ENCODE measurements at places on chromosomes 4 and X.

DNA sequence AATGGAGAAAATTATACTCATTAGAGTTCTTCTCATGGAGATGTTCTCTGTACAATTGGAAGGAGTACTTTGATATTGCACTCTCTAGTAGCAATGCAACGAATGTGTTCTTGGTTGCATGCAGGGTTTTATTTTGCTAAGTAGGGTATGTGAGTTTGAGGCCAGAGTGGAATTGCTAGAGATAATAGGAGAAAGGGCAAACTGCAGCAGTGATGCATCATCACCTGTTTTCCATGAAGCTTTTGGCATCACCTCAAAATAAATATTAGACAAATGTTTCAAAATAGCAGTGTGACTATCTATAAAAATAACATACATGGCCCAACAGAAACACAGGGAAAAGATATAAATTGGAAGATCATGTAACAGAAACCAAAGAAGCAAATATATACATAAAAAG, 93.3 kb downstream of the TIGD2 start:
- no peak for DNase-seq

- peak; percentile 74 for DNase-seq
These were observed 90.3 kb downstream of the COMMD8 start for GRCh38 chr4:47373174-47373573.

DNA sequence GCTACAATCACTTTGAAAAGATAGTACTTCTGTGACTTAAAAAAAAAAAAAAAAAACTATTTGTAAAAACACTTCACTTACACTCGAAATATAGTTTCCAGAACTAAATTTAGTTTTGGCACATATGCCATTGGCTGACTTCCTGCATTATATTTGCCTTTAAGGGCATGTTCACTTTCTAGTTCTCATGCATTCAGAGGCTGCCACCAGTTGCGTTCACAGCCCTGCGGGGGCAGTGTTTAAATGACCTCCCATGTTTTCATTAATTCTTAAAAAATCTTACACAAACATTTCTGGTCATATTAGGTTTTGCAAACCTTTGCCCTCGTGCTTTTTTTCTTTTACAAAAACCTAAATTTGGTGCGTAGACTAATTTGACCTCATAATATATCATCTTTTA, 12.4 kb upstream of the ARHGAP6 start:
- peak; percentile 4 for DNase-seq

DNA sequence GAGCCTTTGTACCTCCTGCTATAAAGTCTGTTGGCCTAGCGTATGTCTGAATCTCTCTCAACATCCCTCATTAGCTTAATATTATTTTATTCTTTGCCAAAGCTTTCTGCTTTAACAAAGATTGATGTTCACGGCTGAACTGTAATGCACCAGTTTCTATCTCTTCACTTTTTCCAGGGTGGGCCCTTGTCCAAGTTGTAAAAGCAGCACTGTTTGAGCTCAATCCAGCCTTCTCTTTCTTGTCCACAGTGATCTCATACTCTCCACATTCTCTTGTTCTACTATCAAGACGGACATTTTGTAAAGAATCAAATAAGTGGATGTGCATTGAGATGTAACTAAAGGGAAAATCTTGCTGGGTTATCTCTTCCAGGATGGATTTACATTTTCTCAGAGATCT, 34.4 kb upstream of the RTL3 start:
- no peak for DNase-seq

DNA sequence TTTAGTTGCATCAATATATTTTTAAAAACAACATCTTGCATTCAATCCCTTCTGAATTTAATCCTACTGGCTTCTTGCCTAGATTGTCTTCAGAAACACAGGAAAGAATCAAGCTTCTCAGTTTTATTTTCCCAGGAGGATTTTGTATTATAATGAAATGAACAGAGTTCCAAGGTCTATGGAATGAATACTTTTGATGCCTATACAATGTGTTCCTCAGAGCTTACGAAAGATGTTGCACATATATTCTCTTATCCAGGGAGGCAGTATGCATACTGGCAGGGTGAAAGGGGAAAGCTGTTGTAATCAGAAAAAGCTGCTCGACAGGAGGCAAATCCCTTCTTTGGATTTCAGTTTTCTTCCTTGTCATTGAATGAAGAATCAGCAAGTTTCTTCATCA, 8.8 kb downstream of the TMPRSS11D start:
- DNase-seq = no peak

- peak; percentile 74 for DNase-seq
These were observed 70.0 kb upstream of the FAM241A start for GRCh38 chr4:112075129-112075753.

GRCh38 chrX:116272322-116272721, 101.8 kb downstream of the AGTR2 start:
- DNase-seq = no peak

DNA sequence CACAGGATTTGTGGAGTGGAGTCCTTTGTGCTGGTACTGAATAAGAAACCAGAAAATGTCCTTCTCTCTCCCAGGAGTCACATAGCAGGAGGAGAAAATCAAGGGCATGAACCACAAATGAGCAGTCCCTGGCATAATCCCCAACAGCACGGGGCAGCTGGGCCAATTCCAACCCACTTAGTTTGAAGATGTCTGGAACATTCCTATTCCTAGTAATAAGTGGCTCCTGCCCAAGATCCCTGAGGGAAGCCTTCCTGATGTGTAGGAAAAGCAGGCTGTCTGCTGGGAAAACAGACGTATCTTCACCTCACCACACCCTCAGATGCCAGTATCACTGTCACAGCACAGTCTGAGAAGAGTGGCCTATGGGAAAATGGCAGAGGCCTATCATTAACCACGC, 182.8 kb upstream of the MAP3K15 start:
- no peak for DNase-seq

GRCh38 chr4:171847751-171848150, 34.5 kb downstream of the GALNTL6 start:
- DNase-seq = no peak

DNA sequence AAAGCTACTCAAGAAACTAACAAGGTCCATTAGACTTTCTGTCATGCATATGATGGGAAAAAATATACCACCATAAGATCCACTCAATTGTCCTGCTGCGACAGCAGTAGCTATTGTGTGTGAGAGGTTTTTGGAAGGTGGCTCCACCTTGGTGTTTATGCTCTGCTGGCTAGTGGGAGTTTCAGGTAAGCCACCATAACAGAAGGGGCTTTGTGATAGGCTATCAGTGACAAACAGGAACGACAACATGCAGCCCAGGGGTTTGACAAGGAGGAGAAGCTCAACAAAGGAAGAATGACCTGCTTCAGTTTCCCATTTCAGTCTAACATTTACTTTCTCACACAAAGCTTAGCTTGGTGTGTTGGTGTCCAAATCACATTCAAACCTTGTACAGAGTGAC, 182.6 kb downstream of the ATOH1 start:
- no peak for DNase-seq

DNA sequence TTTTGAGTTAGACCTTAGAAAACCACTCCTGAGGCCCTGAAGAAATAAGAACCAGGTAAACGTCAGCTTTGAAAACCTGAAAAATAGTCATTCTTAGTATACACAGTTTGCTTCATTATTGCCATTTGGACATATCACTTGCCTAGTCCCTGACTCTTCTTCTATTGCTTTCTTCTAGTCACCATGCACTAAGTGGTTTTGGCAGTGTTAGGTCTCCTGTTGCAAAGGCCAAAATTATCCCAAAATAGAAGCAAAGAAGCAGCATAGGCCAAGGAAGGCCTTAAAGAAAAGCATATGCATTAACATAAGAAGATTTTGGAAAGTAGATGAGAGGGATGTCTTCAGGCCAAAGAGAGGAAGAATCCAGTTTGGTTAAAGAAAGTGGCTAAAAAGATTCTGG, 24.1 kb upstream of the SMPX start:
- no peak for DNase-seq

GRCh38 chrX:19860571-19860970, 26.8 kb downstream of the SH3KBP1 start:
- DNase-seq = no peak
